ENCODE measurements at places on chromosomes 7 and 10. TPM values are rescaled to one million over a fixed set of nuclear protein-coding genes. Genes with fewer than 3 reads are reported as not detected.

- H3K4me3 ChIP-seq = no peak overlapping the region
- H3K4me1 ChIP-seq = no peaks in the 10 kb centered on the region
- H3K27me3 ChIP-seq = no peaks in the 10 kb centered on the region
- DNase-seq = no peak
- no peaks in the 10 kb centered on the region for H3K36me3 ChIP-seq
Observed at GRCh38 chr10:7400068-7400715, 10.6 kb downstream of the SFMBT2 start.

DNA sequence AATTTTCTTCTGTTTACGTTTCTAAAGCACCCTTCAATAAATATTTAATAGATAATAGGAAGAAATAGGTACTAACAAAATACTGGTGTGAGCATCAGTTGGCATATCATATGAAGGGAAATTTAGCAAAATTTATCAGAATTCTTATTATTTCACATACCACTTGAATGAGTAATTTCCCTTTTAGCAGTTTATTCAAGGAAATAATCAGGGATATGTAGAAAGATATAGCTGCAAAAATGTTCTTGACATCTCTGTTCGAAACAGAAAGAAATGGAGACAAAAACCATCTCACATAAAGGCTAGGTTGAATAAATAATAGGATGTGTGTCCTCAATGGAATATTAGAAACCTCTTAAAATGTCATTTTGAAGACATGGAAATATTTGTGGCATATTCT lies 35.8 kb upstream of the PIP4K2A start:
- H3K27ac ChIP-seq = no peak overlapping the region
- H3K36me3 ChIP-seq = no peaks in the 10 kb centered on the region
- DNase-seq = no peak
- H3K4me3 ChIP-seq = no peak overlapping the region

- H3K4me1 ChIP-seq = peaks cover 52% of the 10 kb centered on the region
- H3K36me3 ChIP-seq = peaks cover 43% of the 10 kb centered on the region
- DNase-seq = peak; percentile 88
- peak overlapping the region; percentile 91 for H3K27ac ChIP-seq
- no peaks in the 10 kb centered on the region for H3K27me3 ChIP-seq
- peak overlapping the region; percentile 32 for H3K4me3 ChIP-seq
Observed at GRCh38 chr7:77570330-77571011, 33.4 kb downstream of the PTPN12 start.

Gene EIF3B
- total RNA-seq = 180 TPM

- peaks cover 40% of the 10 kb centered on the region for H3K36me3 ChIP-seq
- no peaks in the 10 kb centered on the region for H3K27me3 ChIP-seq
- no peak overlapping the region for H3K4me3 ChIP-seq
Observed at GRCh38 chr10:32893434-32893833, 64.6 kb downstream of the ITGB1 start.

- H3K4me1 ChIP-seq = peaks cover 20% of the 10 kb centered on the region
- H3K27ac ChIP-seq = no peak overlapping the region
- no peaks in the 10 kb centered on the region for H3K36me3 ChIP-seq
- no peaks in the 10 kb centered on the region for H3K27me3 ChIP-seq
- no peak overlapping the region for H3K4me3 ChIP-seq
Observed at GRCh38 chr7:54839575-54840213, 80.7 kb upstream of the SEC61G start.

Gene CYP3A4
- not detected for total RNA-seq

- H3K27ac ChIP-seq = no peak overlapping the region
- no peaks in the 10 kb centered on the region for H3K36me3 ChIP-seq
- H3K27me3 ChIP-seq = no peaks in the 10 kb centered on the region
- H3K4me3 ChIP-seq = no peak overlapping the region
- peak; percentile 68 for DNase-seq
Observed at GRCh38 chr7:20172736-20173334, 44.3 kb downstream of the MACC1 start.

DNA sequence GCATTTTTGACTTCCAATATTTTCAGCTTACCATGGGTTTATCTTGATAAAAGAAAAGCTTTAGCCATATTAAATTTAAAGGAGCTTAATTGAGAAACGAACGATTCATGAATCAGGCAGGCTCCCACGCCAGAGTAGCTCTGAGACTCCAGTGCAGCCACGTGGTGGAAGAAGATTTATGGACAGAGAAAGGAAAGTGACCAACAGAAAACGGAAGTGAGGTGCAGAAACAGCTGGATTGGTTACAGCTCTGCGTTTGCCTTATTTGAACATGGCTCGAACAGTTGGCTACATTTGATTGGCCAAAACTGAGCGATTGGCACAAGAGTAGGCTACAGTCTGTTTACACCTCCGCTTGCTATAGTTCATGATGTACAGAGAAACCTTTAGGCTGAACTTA lies 395.4 kb downstream of the GATA3 start:
- H3K4me1 ChIP-seq = no peaks in the 10 kb centered on the region
- H3K27ac ChIP-seq = no peak overlapping the region
- no peak overlapping the region for H3K4me3 ChIP-seq
- DNase-seq = no peak
- H3K36me3 ChIP-seq = no peaks in the 10 kb centered on the region

DNA sequence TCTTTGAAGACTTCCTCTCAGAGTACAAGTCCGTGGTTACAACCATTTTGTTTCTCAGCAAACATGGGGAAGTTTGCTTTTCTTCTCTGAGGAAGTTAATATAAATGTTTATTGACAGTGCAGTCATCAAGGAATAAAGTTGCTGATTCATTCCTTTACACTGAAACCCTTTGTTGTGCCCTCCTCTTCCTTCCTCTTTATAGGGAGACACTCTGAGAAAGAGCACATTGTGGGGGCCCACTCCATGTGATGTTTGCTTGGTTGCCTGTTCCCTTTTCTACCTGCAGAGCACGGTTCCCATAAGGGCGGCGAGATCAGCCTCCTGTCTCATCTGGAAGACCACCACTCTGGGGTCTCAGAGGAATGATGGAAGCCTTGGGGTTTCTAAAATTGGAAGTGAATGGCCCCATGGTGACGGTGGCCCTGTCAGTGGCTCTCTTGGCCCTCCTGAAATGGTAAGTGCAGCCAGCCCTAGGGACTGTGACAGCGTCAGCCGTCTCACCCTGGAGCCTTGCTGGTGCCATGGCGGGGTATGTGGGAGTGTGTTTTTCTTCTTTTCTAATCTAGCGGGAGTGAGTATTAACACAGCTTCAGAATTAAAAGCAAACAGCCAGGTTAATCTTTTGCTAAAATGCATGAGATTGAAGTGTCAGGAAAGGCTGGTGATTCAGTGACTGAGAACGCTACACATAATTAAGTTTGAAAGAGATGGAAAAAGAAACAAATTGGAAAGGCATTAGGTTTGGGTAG lies at the start of gene TBXAS1:
TSS of gene TBXAS1 (plus strand) at position 240 of the 750 bp plus-strand sequence. CDS start at position 367, 127 bp downstream.
- H3K36me3 ChIP-seq = no peaks in the 10 kb centered on the region
- H3K27me3 ChIP-seq = peaks cover 9% of the 10 kb centered on the region
- no peak within 1 kb of the TSS for H3K4me3 ChIP-seq
- DNase-seq = no peak
- H3K27ac ChIP-seq = no peak within 1 kb of the TSS

GRCh38 chr7:151060113-151060415 lies 675 bp downstream of the SLC4A2 start:
- DNase-seq = no peak
- H3K27ac ChIP-seq = peak overlapping the region; percentile 94
- peaks cover 43% of the 10 kb centered on the region for H3K4me1 ChIP-seq
- peak overlapping the region; percentile 93 for H3K4me3 ChIP-seq
- no peaks in the 10 kb centered on the region for H3K27me3 ChIP-seq

All from GM23248 (cell line).